Breast epithelium (tissue), 4 donors: ENCODE measurements at places on chromosomes 12 and 14.
A peak's percentile ranks its signal among the peaks of the same experiment; 100 is the strongest.

DNA sequence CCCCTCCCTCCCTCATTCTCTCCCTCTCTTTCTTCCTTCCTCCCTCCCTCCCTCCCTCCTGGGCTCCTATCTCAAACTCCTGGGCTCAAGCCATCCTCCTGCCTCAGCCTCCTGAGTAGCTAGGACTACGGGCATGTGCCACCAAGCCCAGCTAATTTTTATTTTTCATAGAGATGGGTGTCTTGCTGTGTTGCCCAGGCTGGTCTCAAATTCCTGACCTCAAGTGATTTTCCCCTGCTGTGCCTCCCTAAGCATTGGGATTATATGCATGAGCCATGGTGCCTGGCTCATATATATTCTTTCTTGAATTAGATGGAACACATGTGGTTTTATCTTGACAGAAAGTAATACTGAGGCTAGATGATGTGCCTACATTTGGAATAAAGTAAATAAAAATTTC, 14.2 kb downstream of the PAPOLA start:
- no peak for DNase-seq
- no peak overlapping the region for H3K27ac ChIP-seq
- H3K36me3 ChIP-seq = no peaks in the 10 kb centered on the region
- peaks cover 10% of the 10 kb centered on the region for H3K4me1 ChIP-seq
- no peaks in the 10 kb centered on the region for H3K27me3 ChIP-seq

GRCh38 chr14:65346895-65347294, 65.6 kb upstream of the FUT8 start:
- H3K36me3 ChIP-seq = no peaks in the 10 kb centered on the region
- H3K27ac ChIP-seq = no peak overlapping the region
- no peaks in the 10 kb centered on the region for H3K4me1 ChIP-seq
- H3K4me3 ChIP-seq = no peak overlapping the region
- H3K27me3 ChIP-seq = no peaks in the 10 kb centered on the region
- no peak for DNase-seq

DNA sequence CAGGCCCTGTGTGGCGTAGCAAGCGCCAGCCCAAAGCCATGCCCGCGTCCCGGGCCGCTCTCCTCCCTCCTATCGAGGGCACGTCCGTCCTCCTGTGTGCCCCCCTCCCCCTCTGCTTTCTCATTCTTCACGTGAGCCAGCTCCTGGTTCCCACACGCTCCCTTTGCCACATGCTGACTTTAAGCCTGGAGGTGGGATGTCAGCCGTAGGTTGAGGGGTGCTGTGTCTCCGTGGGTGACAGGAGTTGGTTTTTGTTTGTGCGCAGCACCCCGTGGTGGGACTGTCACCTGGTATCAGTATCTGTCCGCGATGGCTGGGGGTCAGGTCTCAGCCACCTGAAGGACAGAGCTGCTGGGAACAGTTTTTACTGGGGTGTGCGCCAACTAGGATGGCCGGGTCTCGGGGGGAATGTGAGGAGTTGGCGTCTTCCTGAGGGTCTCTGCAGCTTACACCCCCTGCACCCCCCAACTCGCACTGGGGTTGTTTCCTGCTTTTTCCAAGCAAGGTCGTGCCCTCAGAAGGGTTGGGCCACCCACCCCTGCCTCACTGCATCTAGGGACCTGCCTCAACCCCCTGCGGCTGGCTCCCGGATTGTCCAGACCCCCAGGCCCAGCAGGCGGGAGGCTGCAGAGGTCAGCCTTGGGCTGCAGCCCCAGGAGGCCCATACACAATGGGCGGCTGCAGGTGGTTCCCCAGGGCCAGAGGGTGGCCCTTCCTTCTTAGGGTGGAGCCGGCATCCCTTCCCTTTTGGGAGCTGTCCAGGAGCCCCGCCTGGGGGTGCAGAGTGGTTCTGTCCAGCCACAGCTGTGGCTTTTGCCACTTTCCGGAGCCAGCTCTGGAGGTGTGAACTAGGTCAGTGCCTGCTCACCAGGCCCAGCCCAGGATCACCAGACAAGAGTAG, 7.3 kb downstream of the ULK1 start:
- no peak overlapping the region for H3K27ac ChIP-seq
- peak overlapping the region; percentile 11 for H3K4me3 ChIP-seq
- H3K36me3 ChIP-seq = no peaks in the 10 kb centered on the region
- DNase-seq = no peak

DNA sequence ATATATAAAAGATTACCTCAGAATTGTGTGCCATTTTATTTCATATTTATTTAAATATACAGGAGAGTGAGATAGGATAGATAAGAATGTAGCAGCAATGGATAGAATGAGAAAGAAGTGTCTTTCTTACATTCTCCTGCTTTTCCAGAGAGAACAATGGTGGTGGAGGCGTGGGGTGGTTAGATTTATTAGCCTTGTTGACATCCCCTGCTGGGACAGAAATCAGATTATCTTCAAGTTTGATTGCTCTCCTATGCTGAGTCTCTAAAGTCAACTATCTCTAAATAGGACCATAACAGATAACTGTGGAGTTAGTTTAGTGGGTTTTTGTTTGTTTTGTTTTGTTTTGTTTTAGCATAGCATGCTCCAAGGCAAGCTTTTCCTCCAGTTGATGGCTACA, 397.6 kb downstream of the LRFN5 start:
- no peaks in the 10 kb centered on the region for H3K27me3 ChIP-seq
- peaks cover 4% of the 10 kb centered on the region for H3K36me3 ChIP-seq
- no peak overlapping the region for H3K4me3 ChIP-seq
- H3K27ac ChIP-seq = no peak overlapping the region

DNA sequence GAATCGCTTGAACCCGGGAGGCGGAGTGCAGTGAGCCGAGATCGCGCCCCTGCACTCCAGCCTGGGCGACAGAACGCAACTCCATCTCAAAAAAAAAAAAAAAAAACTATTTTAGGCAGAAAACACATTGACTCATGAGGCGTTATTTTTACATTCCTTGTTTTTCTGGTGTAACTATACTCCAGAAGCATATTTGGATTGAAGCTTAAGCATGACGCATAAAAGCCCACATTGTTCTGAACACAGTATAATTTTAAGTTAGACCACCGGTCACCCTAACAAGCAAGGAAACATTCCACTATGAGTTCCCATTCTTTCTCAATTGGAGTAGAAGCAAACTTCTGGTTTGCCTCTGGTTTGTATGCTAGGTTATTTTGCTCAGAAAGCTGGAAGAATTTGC, 173.0 kb downstream of the MYRFL start:
- no peak overlapping the region for H3K27ac ChIP-seq
- H3K36me3 ChIP-seq = no peaks in the 10 kb centered on the region
- DNase-seq = no peak
- no peak overlapping the region for H3K4me3 ChIP-seq
- H3K4me1 ChIP-seq = no peaks in the 10 kb centered on the region

GRCh38 chr12:72033991-72034390, 95.3 kb downstream of the TPH2 start:
- H3K36me3 ChIP-seq = no peaks in the 10 kb centered on the region
- no peak overlapping the region for H3K4me3 ChIP-seq
- no peaks in the 10 kb centered on the region for H3K4me1 ChIP-seq
- no peaks in the 10 kb centered on the region for H3K27me3 ChIP-seq
- DNase-seq = no peak

DNA sequence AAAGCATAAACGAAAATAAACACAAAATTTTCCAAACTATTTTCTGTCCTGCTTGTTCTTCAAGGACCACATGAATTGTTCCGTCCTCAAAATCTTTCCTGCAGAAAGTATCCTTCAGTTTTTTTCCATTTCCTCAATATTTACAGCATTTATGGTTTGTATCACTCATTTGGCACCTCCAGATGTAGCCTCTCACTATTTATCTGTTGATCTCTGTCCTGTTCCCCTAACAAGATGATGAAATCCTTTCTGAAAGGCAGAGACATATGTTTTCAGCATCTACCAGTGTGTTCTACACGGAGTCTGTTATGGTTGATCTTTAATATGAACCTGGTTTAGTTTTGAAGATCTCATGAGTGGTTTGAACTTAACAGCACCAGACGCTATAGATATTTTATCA, 490.2 kb downstream of the NELL2 start:
- H3K36me3 ChIP-seq = no peaks in the 10 kb centered on the region
- no peak for DNase-seq
- H3K27me3 ChIP-seq = no peaks in the 10 kb centered on the region
- no peak overlapping the region for H3K4me3 ChIP-seq

DNA sequence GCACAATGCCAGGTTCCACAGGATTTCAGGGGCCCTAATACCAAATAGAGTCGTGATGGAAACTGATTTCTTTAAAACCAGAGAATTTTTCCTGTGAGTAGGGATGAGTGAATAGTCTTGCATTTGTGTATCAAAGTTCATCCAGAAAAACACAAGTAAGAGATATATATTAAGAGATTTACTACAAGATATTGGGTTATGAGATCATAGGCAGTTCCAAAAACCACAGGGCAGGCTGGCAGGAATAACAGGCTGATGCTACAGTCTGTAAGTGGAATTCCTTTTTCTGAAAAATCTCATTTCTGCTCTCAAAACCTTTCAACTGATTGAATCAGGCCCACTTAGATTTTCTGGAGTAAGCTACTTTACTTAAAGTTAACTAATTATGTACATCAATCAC, 1756.2 kb upstream of the SEL1L start:
- H3K36me3 ChIP-seq = no peaks in the 10 kb centered on the region
- H3K4me3 ChIP-seq = no peak overlapping the region
- H3K27me3 ChIP-seq = no peaks in the 10 kb centered on the region
- no peak for DNase-seq
- H3K4me1 ChIP-seq = no peaks in the 10 kb centered on the region

DNA sequence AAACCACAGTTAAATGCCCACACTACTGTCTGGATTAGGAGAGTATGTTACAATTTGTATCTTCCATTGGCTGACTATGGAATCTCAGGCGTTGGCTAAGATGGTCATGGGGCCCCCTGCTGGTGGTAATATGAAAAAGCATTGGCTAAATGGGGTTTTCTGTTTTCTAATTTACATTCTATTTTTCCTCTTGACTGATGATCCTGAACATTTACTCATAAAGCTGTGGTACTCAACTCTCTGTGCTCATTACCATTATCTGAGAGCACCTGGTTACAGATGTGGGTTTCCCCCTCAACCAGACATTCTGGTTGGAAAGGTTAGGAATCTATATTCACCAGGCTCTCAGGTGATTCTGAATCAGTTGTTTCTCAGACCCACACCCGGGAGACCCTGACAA, 64.8 kb downstream of the WSCD2 start:
- no peak for DNase-seq
- no peaks in the 10 kb centered on the region for H3K4me1 ChIP-seq
- no peak overlapping the region for H3K4me3 ChIP-seq
- no peaks in the 10 kb centered on the region for H3K36me3 ChIP-seq
- no peak overlapping the region for H3K27ac ChIP-seq

GRCh38 chr12:34219046-34219770, 196.9 kb downstream of the ALG10 start:
- DNase-seq = no peak
- H3K27me3 ChIP-seq = no peaks in the 10 kb centered on the region
- H3K4me3 ChIP-seq = peak overlapping the region; percentile 60
- H3K4me1 ChIP-seq = no peaks in the 10 kb centered on the region
- H3K27ac ChIP-seq = no peak overlapping the region
- no peaks in the 10 kb centered on the region for H3K36me3 ChIP-seq

GRCh38 chr12:55607821-55608594, 28.7 kb upstream of the OR10P1 start:
- H3K4me1 ChIP-seq = no peaks in the 10 kb centered on the region
- DNase-seq = no peak
- no peaks in the 10 kb centered on the region for H3K27me3 ChIP-seq
- H3K27ac ChIP-seq = no peak overlapping the region

GRCh38 chr12:14651371-14651770, 45.0 kb downstream of the GUCY2C start:
- H3K4me3 ChIP-seq = no peak overlapping the region
- H3K4me1 ChIP-seq = no peaks in the 10 kb centered on the region
- no peaks in the 10 kb centered on the region for H3K36me3 ChIP-seq
- H3K27ac ChIP-seq = no peak overlapping the region

- H3K4me1 ChIP-seq = no peaks in the 10 kb centered on the region
- DNase-seq = no peak
- no peaks in the 10 kb centered on the region for H3K36me3 ChIP-seq
- no peaks in the 10 kb centered on the region for H3K27me3 ChIP-seq
- H3K27ac ChIP-seq = no peak overlapping the region
- H3K4me3 ChIP-seq = no peak overlapping the region
Measured at GRCh38 chr12:80234667-80235066, 135.3 kb downstream of the OTOGL start.

DNA sequence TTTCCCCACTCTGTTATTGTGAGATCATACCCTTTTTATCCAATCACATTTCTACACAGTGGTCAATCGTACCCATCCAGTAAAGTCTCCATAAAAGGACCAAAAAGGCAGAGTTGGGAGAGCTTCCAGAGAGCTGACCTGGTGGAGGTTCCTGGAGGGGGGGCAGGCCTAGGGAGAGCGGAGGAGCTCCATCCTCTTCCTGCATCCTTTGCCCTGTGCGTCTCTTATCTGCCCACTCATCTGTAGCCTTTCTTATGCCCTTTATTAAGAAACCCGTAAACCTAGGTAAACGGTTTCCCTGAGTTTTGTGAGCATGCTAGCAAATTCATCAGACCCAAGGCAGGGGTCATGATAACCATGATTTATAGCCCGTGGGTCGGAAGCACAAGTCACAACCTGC, 26.2 kb downstream of the EVL start:
- H3K27ac ChIP-seq = no peak overlapping the region
- no peak for DNase-seq
- H3K4me1 ChIP-seq = no peaks in the 10 kb centered on the region

DNA sequence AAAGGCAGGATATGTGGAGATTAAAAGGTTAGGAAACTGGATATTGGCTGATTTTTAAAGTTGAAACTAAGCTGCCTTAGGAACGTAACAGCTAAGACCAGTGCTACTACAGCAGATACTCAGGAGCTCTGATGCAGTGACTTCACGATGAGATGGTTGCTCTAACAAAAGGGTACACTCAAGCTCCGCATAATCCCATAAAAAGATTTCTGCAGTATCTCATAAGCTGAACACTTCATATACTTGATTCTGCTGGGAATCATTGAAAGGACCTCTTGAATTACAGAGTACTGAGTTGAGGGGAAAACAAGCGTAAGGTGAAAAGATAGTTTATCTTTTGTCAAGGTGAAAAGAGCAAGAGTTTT, 3.7 kb downstream of the RNF10 start:
- H3K27me3 ChIP-seq = no peaks in the 10 kb centered on the region
- peak overlapping the region; percentile 95 for H3K27ac ChIP-seq
- no peaks in the 10 kb centered on the region for H3K36me3 ChIP-seq
- no peak for DNase-seq

DNA sequence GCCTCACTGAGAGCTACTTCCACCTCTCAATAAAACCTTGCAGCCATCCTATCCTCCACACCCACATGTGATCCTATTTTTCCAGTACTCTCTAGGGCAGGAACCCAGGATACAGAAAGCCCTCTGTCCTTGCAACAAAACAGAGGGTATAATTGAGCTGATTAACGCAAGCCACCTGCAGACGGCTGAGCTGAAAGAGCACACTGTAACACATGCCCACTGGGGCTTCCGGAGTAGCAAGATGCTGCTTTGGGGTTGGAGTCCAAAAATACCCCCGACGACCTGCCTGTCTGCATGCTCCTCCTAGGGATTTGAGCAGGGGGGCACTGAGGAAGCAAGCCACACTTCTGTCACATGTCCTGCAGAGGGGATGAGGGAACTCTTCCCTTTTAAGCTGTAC, 401.1 kb upstream of the FOXG1 start:
- H3K4me3 ChIP-seq = no peak overlapping the region
- no peaks in the 10 kb centered on the region for H3K36me3 ChIP-seq
- H3K27ac ChIP-seq = no peak overlapping the region
- no peak for DNase-seq
- H3K27me3 ChIP-seq = no peaks in the 10 kb centered on the region

GRCh38 chr12:55996715-55997534, at the start of gene SUOX:
SUOX (plus strand) TSS chr12:55997276; CDS start chr12:56002222, 4,946 bp downstream.
- H3K27me3 ChIP-seq = no peaks in the 10 kb centered on the region
- no peaks in the 10 kb centered on the region for H3K4me1 ChIP-seq
- DNase-seq = peak; percentile 97
